ENCODE measurements at places on chromosomes 4 and X. TPM values are rescaled to one million over a fixed set of nuclear protein-coding genes. Genes with fewer than 3 reads are reported as not detected.

CLNK gene
- total RNA-seq: not detected

SH3BP2 gene
- 86.3 TPM for total RNA-seq

CDS1 gene
- 28.2 TPM for total RNA-seq

TEC gene
- 2.8 TPM for total RNA-seq

GAGE12J gene
- total RNA-seq: not detected

SLC10A3 gene
- 7.4 TPM for total RNA-seq
